NCI-H1930 (cell line): ENCODE measurements at places on chromosomes 4 and X.

DNA sequence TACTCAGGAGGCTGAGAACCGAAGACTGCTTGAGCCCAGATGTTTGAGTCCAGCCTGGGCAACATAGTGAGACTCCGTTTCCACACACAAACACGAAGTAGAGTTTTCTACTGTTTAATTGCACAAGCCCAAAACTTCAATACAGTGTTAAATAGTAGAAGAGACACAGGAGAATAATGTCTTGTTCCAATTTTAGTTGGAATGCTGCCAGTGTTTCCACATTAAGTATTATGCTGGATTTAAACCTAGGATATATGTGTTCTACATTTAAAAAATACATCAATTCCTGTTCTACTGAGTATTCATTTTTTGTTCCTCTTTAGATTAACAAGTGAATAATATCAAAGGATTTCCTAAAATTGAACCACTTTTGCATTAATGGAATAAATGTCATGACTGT, 91.3 kb downstream of the LCORL start:
- DNase-seq, result no peak

- DNase-seq, result no peak
Observed at GRCh38 chr4:70681704-70682103, 6.6 kb upstream of the UTP3 start.

DNA sequence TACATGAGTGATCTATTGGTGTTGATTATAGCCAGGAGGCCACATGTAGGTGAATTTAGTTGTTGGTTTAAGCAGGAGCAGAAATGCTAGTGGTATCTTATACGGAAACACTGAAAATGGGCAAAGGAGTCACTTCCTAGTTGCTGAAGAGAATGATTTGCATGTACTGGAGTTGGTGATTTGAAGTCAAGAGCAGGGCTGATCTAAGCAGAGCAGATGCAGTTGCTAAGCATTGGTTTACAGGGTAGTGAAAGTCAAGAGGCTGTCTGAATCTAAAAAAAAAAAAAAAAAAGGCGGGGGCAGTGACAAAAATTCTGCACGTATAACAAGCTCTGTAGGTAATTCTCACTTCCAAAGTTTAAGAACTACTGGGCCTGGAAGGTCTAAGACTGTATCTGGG, 90.4 kb upstream of the HPRT1 start:
- DNase-seq, result no peak

DNA sequence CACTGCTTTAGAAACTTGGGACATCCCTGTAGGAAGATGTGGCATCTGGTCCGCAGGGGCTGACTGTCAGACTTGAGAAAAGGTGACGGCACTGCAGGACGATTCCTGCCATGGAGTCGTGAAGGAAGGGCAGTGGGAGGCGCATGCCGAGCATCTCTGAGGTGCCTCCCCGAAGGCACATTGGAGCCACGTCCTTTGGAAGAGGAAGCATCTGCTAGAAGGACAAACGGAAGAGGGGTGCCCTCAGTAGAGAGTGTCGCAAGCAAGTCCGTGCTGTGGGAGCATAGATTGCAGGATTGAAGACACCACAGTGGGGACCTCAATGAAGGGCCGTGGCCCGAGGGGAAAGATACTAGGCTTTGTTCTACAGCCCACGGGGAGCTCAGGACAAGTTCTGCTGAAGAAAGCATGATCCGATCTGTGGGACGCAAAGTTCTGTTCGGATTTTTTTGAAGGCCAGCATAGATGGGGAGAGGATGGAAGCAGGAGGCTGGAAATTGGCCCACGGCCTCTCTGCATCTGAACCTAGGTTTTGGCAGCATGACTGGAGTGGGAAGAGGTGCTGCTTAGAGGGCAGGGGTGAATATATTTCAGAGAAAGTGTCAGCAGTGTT, 24.2 kb upstream of the HELT start:
- DNase-seq, result no peak

DNA sequence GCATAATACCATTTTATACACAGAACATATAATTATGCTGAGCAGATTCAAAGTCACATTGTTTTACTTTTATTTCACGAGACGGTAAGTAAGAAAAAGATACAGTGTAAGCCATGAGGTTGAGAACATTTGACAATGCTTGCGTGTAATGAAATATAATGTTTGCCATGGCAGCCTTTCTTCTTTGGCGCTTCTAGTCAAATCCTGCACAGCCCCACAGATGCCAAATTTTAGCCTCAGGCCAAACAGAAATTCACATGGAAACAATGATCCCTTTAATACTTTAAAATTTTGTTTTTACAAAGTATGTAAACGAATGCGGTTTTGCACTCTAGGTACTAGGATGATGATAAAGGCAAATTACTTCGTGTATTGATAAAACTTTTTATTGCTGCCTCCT, 502.7 kb upstream of the SMIM31 start:
- no peak for DNase-seq

DNA sequence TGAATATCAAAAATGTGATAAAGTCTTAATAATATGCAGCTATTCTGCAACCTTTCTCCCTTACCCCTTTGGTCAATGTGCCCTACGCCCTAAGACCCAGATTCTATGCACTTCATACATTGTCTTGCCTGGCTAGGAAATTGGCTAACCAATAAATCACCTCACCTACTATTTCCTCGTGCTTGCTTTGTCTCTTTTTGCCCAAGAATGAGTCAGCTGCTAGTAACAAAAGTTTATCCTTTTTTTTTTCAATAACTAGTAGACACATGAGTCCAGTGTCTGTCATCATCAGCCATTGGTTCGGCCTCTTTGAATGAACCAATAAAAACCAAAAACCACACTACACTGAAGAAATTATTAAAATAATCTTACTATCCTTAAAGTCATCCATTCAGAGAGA, 387.1 kb downstream of the PPP3CA start:
- DNase-seq, result no peak

DNA sequence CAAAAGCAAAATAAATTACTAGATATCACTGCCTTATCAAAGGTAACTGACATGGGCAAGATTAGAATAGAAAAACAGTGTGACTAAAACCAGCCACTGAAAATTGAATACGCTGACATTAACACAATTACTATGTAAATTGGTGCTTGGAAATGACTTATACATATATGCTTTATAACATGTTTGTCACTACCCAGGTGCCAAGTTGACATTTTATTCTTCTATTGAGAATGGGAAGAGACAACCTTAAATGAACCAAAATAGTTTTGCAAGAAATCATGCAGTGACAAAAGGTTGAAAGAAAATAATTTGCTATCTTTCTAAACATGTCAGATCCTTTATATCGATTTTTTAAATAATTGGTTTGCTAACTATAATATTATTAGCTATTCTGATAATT, 510.1 kb downstream of the GALNTL6 start:
- no peak for DNase-seq

- no peak for DNase-seq
Observed at GRCh38 chr4:4724321-4724720, 135.1 kb upstream of the MSX1 start.

GRCh38 chr4:24322511-24322910, 261.8 kb downstream of the DHX15 start:
- no peak for DNase-seq

GRCh38 chr4:52260514-52261210, 209.6 kb downstream of the SPATA18 start:
- no peak for DNase-seq
